ENCODE measurements at places on chromosomes 2 and 18.

DNA sequence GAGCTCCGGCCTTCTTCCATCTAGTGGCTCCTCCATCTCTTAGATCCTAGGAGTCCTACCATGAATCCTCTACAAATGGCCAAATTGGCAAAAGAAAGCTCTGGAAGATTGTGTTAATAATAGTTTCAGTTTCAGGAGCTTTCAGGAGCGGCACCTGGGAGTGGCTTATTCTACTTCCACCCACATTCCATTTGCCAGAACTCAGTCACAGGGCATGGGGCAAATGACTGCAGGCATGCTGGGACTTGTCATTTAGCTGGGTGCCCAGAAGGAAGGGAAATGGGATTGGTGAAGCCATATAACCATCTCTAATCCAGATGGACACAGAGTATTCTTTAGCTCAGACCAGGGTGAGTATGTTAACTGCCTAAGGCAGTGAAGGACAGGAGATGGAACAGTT, 3.6 kb upstream of the LRATD1 start:
- H3K36me3 ChIP-seq, result no peaks in the 10 kb centered on the region
- no peak for DNase-seq
- H3K27me3 ChIP-seq, result peaks cover 9% of the 10 kb centered on the region
- no peak overlapping the region for H3K4me3 ChIP-seq
- H3K27ac ChIP-seq, result no peak overlapping the region
- no peaks in the 10 kb centered on the region for H3K4me1 ChIP-seq

DNA sequence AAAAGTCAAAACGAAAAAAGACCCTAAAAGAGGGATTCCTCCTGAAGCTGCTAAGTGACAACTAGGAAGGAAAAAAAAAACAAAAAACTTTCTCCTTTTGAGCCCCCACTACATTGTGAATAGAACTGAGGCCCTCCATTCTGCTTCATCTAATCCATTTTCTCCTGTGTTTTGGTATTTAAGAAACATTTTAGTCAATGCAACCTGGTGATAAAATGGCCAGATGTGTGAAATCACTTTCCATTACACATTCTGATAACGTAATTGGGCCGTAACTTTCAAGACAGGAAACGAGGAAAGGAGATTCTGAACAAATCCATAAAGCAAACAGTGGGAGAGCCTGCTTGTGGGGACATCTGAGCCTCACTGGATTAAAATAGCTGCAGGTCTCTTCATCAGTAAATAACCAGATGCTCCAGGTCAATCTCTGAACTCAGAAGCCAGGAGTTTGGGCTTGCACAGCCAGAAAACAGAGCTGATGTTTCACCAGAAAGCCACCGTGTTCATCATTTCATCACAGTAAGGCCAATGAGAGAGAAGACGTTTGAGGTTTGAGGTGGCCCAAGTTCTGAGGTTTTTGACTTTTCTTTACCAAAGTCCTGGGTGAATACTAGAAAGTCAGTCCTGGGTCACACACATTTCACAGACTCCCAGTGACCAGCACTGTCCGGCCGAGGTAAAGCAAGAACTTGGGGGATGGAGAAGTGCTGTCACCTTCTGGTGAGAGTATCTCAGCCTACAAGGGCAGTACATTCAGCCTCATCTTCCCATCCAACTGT, 47.8 kb downstream of the TGFA start:
- no peak for DNase-seq
- H3K27ac ChIP-seq, result no peak overlapping the region
- H3K4me3 ChIP-seq, result no peak overlapping the region
- H3K36me3 ChIP-seq, result no peaks in the 10 kb centered on the region
- H3K4me1 ChIP-seq, result no peaks in the 10 kb centered on the region

DNA sequence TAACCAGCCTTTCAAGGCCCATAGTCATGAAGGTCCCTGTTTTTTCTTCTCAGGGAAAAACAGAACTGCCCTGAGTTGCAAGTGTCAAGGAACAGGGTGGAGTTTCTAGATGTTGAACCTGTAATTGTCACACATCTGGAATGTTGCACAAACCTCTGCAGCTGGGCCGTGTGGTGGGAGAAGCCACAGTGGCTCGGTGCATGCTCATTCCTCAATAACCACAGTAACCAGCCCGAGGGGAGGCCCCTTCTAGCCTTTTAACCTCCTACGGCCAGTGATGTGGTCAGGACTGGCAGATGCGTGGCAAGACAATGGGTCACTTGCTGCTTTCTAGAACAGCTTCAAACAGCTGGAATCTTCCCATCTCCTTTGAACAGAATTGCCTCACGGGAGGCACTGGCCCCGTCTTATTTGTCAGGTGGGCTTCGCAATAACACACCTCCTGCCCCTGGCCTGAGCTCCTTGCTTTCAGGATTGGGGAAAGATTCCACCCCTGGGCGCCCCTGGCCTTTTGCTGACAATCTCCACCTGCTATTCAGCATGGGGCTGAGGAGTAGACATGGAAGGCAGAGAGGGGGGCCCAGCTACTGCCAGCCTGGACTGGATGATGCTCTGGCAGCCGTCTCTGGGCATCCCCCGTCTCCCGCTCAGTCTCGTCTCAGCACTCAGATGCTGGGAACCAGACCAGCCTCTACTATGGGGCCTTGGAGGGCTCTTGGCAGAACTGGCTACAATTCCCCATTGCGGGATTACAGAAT, 102.9 kb downstream of the KLHL29 start:
- peaks cover 12% of the 10 kb centered on the region for H3K4me1 ChIP-seq
- no peak overlapping the region for H3K27ac ChIP-seq
- no peaks in the 10 kb centered on the region for H3K27me3 ChIP-seq
- no peak overlapping the region for H3K4me3 ChIP-seq
- DNase-seq, result no peak
- peaks cover 7% of the 10 kb centered on the region for H3K36me3 ChIP-seq

GRCh38 chr2:36530178-36530982, 67.6 kb downstream of the FEZ2 start:
- H3K27ac ChIP-seq, result no peak overlapping the region
- H3K36me3 ChIP-seq, result no peaks in the 10 kb centered on the region
- DNase-seq, result peak; percentile 43

DNA sequence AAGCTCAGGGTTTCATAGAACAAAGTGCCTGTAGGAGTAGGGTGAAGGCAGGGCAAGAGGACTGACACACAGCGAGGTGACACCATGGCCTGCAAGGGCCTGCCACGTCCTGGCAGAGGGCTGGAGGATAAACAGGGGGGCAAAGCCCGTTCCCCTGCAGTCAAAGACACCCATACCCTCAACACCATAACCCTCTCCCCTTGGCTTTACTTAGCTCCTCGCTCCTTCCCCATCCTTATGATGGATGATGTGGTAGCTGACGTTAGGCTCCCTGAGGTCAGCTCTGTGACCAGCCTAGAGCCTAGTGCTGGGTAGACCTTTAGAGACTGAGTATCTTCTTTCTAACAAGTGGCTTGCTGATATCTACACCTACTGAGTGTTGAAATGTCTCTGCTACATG, 683.3 kb upstream of the HS6ST1 start:
- no peak overlapping the region for H3K4me3 ChIP-seq
- no peaks in the 10 kb centered on the region for H3K36me3 ChIP-seq
- no peak for DNase-seq
- H3K27me3 ChIP-seq, result no peaks in the 10 kb centered on the region

- H3K4me3 ChIP-seq, result no peak overlapping the region
- no peak for DNase-seq
- H3K4me1 ChIP-seq, result no peaks in the 10 kb centered on the region
These were observed 1.7 kb upstream of the ONECUT2 start for GRCh38 chr18:57433482-57433881.

DNA sequence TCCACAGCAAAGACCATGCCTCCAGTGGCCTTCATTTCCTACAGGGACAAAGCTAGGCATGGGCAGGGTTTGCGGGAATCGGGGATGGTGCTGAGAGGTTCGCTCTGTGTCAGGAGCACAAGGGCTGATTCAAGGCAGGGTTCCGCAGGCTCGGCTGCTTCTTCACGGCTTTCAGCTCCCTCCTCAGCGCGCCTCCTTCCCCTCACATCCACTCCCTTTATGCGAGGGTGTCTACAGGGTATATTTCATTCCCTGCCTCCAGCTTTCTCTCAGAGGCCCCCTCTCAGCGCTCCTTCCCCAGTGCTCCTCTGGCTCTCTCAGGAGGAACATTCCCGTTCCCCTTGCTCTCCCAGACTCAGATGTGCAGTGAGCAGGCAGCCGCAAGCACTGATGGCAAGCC, 78.7 kb upstream of the ASB18 start:
- peaks cover 4% of the 10 kb centered on the region for H3K27me3 ChIP-seq
- no peak for DNase-seq
- no peak overlapping the region for H3K27ac ChIP-seq
- no peaks in the 10 kb centered on the region for H3K4me1 ChIP-seq

DNA sequence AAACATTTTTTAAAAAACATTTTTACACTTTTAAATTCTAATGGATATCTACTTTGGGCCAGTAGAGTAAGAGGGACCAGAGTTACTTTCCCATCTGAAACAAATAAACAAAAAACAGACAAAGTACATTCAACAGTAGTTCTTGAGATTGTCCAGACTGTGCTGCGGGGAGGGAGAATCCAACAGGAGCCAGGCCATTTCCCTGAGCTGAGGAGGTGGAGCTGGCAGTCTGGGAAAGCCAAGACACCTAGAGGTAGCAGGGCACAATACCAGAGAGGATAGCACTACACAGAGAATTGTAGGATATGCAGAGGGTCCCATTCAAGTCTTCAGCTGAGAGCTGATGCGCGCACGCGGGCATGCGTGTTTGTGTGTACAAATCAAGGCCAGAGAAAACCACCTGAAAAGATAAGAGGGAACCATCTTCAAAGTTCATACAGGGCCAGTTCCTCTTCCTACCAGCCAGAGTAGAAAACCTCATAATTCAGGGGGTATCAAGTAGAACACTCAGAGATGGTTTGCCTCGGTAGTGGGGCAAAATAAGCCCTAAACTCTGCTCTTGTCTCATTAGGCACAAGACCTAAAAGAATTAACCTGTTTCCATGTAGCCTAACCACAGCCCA, 44.0 kb downstream of the PTRHD1 start:
- no peaks in the 10 kb centered on the region for H3K4me1 ChIP-seq
- peaks cover 3% of the 10 kb centered on the region for H3K36me3 ChIP-seq
- H3K4me3 ChIP-seq, result no peak overlapping the region
- DNase-seq, result no peak
- H3K27ac ChIP-seq, result no peak overlapping the region

- H3K4me1 ChIP-seq, result peaks cover 30% of the 10 kb centered on the region
- H3K27ac ChIP-seq, result peak overlapping the region; percentile 39
- DNase-seq, result no peak
- H3K36me3 ChIP-seq, result peaks cover 5% of the 10 kb centered on the region
- no peaks in the 10 kb centered on the region for H3K27me3 ChIP-seq
- H3K4me3 ChIP-seq, result no peak overlapping the region
These were observed 8.0 kb downstream of the ZNF516 start for GRCh38 chr18:76487070-76487469.

DNA sequence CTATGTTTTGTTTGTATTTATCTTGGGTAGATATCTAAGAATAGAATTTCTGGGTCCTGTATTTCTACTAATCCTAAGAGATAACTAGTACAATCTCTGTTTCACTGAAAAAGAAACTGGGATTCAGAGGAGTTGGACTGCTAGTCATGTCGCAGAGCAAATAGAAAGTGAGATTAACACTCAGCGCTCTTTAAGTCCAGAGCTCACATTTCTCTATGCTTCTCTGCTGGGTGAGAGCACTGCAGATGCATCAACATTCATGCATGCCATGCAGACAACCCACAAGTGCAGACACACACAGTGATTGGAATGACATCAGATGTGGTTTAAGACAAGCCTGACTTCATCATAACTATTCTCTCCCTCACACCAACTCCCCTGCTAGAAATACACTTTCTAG, 563.8 kb downstream of the TDRD15 start:
- H3K27me3 ChIP-seq, result no peaks in the 10 kb centered on the region
- no peak for DNase-seq
- H3K4me3 ChIP-seq, result no peak overlapping the region
- no peaks in the 10 kb centered on the region for H3K4me1 ChIP-seq
- H3K27ac ChIP-seq, result no peak overlapping the region
- H3K36me3 ChIP-seq, result no peaks in the 10 kb centered on the region

DNA sequence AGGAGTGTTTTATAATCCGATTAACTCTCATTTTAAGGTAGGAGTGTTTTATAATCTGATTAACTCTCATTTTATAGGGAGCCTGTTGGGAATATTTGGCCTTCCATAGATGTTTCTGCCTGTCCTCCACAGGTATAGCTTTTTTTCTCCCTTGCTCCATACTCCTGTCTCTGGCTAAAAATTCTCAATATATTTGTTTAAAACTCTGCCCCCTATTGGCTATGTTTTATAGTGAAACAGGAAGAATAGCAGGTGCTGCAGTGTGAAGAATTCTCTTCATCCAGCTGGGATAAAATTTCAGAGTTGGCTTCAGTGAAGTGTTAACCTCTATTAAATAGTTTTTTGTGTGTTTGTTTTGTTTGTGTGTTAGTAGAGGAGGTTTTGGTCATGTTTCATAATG, 1046.0 kb upstream of the TMEFF2 start:
- no peaks in the 10 kb centered on the region for H3K27me3 ChIP-seq
- H3K4me3 ChIP-seq, result no peak overlapping the region
- H3K36me3 ChIP-seq, result no peaks in the 10 kb centered on the region
- H3K27ac ChIP-seq, result no peak overlapping the region
- no peak for DNase-seq
- no peaks in the 10 kb centered on the region for H3K4me1 ChIP-seq

GRCh38 chr2:222569826-222570225, 86.1 kb downstream of the FARSB start:
- peaks cover 3% of the 10 kb centered on the region for H3K36me3 ChIP-seq
- H3K27me3 ChIP-seq, result no peaks in the 10 kb centered on the region
- no peak for DNase-seq
- H3K4me3 ChIP-seq, result no peak overlapping the region

DNA sequence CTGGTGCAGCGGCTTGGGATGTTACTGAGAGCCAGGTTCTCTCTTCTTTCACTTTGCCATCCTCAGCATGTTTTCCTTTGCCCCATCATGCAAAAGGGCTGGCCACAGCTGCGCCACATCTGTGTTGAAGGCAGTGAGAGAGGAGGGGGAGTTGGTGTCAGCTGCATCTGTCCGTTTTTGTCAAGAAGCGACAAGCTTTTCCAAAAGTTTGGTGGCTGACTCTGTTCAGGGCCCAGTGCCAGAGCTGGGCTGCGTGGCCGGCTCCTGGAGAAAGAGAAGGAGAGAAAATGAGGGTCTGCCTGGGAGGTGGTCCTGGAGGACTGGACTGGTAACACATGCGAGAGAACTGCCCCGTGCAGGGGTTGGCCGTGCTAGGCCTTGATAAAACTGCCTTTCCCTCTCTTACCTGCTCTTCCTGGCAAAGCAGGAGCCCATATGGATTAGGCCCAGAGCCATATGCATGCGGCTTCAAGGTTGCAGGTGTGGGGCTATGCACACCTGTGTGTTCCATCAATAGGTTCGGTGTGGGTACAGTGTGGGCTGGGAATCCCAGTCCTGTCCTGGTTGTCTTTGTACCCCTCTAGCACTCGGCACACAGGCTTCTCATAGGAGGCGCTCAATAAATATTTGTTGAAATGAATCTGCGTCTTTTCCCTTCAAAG, 9.0 kb downstream of the RNF144A start:
- no peaks in the 10 kb centered on the region for H3K27me3 ChIP-seq
- no peak overlapping the region for H3K4me3 ChIP-seq
- H3K4me1 ChIP-seq, result no peaks in the 10 kb centered on the region
- no peak for DNase-seq
- no peaks in the 10 kb centered on the region for H3K36me3 ChIP-seq

Measured in GM12878 (cell line).